ENCODE measurements at places on chromosomes 5 and 9.

DNA sequence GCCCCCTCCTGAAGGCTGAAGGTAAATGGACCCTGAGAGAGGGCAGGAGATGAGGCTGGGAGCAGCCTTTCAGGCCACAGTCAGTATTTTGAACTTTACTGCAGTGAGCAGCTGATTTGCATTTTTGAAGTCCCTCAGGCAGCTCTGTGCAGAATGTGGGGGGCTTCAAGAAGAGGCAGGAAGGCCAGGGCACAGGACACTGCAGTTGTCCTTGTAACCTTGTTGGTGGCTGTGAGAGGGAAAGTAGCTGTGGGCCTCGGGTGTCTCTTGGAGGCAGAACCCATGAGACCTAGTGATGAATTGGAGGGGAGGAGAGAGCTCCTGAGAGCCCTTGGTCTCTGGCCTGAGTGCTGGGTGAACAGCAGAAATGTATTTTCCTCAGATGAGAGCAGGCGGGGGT, 2.6 kb downstream of the CCDC180 start:
- DNase-seq, result no peak

DNA sequence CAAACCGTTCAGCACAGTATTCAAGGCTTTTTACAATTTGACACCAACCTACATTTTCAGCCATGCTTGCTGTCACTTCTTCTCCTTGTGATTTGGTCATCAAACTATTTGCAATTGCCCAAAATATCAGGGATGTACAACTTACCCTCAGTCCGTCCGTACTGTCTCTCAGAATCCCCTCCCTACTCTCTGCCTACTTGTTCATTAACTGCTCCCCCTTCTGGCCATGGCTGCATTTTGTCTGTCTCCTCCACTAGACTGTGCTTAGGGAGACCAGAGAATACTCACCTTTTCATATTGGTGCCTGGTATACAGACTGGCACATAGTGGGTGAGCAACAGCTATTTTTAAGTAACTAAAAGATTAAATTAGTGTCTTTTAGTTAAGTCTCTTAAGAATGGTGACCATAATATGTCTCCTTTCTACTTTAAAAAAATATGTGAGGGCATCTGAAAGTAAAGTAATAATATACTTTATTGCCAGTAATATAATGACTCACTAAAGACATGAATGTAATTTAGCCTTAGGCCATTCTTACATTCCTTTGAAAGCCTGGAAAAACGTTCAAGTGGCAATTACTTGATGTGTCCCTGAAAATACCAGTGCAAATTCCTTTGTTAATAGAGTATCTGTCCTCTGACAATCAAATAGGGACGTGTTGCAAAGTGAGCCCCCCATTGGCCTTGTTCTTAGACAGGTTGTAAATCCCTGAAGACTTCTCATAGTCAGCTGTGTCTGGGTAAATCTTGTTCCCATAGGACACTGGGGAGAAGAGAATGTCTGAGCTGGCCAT, 27.8 kb downstream of the PRLR start:
- no peak for DNase-seq

GRCh38 chr9:17063535-17064135, 71.2 kb upstream of the CNTLN start:
- no peak for DNase-seq

DNA sequence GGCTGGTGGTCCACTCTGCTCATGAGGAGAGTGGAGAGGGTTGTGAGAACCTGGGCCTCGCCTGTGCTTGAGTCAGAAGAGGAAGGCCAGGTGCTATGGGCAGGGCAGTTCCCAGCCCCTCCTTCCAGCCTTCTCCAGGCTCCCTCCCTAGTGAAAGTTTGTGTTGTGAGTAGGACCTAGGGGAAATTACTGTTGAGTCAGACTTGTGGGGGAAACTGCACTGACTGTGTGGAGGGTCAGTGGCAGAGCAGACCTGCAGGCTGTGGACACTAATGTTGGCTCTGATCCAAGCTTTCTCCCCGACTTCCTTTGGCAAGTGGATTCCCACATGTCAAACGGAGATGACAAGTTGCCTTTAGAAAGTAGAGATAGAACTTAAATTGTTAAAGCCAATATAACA, 102.6 kb downstream of the ARHGAP26 start:
- no peak for DNase-seq

Data from T-helper 22 cell (primary cell).